GM23338 (cell line): ENCODE measurements at places on chromosomes 4 and X.

GRCh38 chr4:180525523-180526077, 1717.6 kb upstream of the TENM3 start:
- no peak for DNase-seq
- no peak overlapping the region for H3K4me3 ChIP-seq
- H3K27ac ChIP-seq, result no peak overlapping the region
- no peaks in the 10 kb centered on the region for H3K4me1 ChIP-seq

- H3K4me3 ChIP-seq, result no peak overlapping the region
- H3K27me3 ChIP-seq, result no peaks in the 10 kb centered on the region
- no peak overlapping the region for H3K27ac ChIP-seq
- no peaks in the 10 kb centered on the region for H3K36me3 ChIP-seq
Observed at GRCh38 chr4:162229670-162230069, 65.9 kb upstream of the FSTL5 start.

- no peaks in the 10 kb centered on the region for H3K27me3 ChIP-seq
- H3K4me3 ChIP-seq, result no peak overlapping the region
- H3K4me1 ChIP-seq, result peaks cover 12% of the 10 kb centered on the region
- no peaks in the 10 kb centered on the region; the same call in 1 of the 2 replicates for H3K36me3 ChIP-seq
- peak overlapping the region; percentile 32; the same call in 1 of the 2 replicates for H3K27ac ChIP-seq
- DNase-seq, result no peak
Observed at GRCh38 chr4:136505020-136505419, 1027.3 kb downstream of the PCDH18 start.

- DNase-seq, result no peak
- H3K27ac ChIP-seq, result no peak overlapping the region
- H3K36me3 ChIP-seq, result no peaks in the 10 kb centered on the region
- H3K27me3 ChIP-seq, result no peaks in the 10 kb centered on the region
- H3K4me1 ChIP-seq, result no peaks in the 10 kb centered on the region
Observed at GRCh38 chrX:55731826-55732225, 14.3 kb downstream of the RRAGB start.

DNA sequence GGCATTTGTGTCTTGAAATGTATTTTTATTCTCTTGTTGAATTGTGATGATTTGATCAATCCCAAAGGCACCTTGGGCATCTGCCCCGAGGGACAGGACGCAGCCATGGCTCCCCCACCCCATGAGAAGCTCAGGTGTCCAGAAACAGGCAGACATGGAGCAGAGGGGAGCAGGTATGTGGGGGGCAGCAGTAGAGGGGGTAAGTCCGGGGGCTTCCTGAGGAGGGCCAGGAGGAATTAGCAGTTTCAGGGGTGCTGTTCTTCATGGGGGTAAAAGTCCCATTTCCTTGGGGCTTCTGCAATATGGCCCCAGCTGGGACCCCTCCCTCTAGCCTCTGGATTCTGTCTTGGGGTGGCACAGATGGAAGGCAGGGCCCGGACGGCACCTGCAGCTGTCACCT, 67.0 kb upstream of the HMX1 start:
- no peak overlapping the region for H3K27ac ChIP-seq
- H3K27me3 ChIP-seq, result no peaks in the 10 kb centered on the region
- H3K4me3 ChIP-seq, result no peak overlapping the region
- no peaks in the 10 kb centered on the region for H3K36me3 ChIP-seq

- H3K36me3 ChIP-seq, result no peaks in the 10 kb centered on the region
- no peaks in the 10 kb centered on the region for H3K4me1 ChIP-seq
- H3K27me3 ChIP-seq, result no peaks in the 10 kb centered on the region
- no peak overlapping the region for H3K27ac ChIP-seq
- DNase-seq, result no peak
Observed at GRCh38 chr4:6516281-6516680, 43.9 kb upstream of the PPP2R2C start.

DNA sequence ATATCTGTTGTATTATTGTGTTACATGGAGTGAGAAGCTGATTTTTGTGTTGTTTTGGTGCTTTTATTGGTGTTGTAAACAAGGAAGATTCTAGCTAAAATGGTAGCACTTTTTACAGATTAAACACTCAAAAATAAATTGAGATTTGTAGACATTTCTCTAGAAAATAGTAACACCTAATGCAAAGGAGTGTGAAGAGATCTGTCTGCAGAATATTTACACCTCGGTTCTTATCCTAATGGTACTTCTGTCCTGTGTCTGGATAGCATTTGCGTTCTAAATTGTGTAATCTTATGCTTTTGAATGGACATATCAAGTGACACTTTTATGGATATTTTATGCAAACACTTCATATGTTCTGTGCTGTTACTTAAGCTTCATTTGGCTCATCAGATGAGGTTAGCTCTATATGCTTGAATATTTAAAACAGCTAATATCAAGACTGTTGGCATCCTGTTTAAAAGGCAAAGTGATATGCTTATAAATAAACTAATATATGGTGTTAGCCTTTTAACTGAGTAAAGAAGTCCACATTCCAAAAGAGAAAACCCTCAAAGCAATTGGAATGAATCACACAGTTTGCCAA, 6.0 kb downstream of the PCDH7 start:
- H3K36me3 ChIP-seq, result no peaks in the 10 kb centered on the region
- no peak for DNase-seq
- peaks cover 9% of the 10 kb centered on the region; the same call in 1 of the 2 replicates for H3K4me1 ChIP-seq

GRCh38 chrX:103554687-103555424, 30.5 kb upstream of the TCEAL4 start:
- DNase-seq, result peak; percentile 84
- no peak overlapping the region for H3K27ac ChIP-seq
- no peaks in the 10 kb centered on the region for H3K4me1 ChIP-seq
- no peaks in the 10 kb centered on the region for H3K36me3 ChIP-seq
- H3K27me3 ChIP-seq, result no peaks in the 10 kb centered on the region

DNA sequence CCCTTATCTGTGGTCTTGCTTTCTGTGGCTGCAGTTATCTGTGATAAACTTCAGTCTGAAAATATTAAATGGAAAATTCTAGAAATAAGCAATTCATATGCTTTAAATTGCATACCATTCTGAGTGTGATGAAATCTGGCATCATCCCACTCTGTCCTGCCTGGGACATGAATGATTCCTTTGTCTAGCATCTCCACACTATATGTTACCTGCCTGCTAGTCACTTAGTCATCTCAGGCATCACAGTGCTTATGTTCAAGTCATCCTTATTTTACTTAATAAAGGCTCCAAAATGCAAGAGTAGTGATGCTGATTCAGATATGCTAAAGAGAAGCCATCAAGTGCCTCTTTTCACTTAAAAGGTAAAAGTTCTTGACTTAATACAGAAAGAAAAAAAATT, 14.3 kb upstream of the RAB9B start:
- no peaks in the 10 kb centered on the region for H3K4me1 ChIP-seq
- H3K4me3 ChIP-seq, result no peak overlapping the region
- H3K36me3 ChIP-seq, result no peaks in the 10 kb centered on the region
- no peaks in the 10 kb centered on the region for H3K27me3 ChIP-seq
- no peak for DNase-seq

DNA sequence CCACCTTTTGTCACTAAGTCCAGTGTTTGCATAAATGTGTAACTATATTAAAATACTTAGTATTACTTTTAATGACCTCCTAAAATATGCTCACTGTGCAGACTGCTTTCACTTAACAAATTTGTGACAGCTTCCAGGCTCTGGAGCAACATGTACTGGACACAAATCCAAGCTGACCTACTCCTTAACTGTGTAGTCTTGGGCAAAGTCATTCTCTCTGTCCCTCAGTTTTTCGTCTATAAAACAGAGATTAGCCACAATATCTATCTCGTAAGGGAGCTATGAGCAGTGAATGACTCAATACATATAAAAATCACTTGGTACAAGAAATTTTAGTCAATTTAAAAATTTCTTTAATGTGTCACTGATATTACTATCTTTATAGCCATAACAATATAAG, 20.4 kb upstream of the RAB40A start:
- no peak for DNase-seq
- no peak overlapping the region for H3K27ac ChIP-seq
- no peaks in the 10 kb centered on the region for H3K4me1 ChIP-seq

DNA sequence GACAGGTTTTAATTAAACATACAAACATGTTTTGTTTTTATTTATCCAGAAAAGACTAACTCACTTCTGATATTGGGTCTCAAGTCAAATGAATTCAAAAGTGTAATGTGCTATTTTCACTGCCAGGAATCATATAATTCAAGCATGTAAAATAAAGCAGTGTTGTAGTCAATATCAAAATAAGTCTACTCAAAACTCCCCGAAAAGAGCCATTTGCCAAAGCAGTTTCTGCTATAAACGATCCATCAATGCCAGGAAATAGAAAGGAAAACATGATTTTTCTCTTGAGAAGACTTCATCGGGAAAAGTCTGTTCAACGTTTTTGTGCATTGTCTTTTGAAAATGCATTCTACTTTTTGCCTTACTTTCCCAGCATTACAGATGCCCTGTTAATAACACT, 633.3 kb downstream of the FAT4 start:
- no peak overlapping the region for H3K4me3 ChIP-seq
- no peaks in the 10 kb centered on the region; the same call in 1 of the 2 replicates for H3K4me1 ChIP-seq
- H3K36me3 ChIP-seq, result no peaks in the 10 kb centered on the region
- no peaks in the 10 kb centered on the region for H3K27me3 ChIP-seq

GRCh38 chrX:36445566-36445965, 526.0 kb downstream of the CFAP47 start:
- H3K27ac ChIP-seq, result no peak overlapping the region
- no peaks in the 10 kb centered on the region for H3K4me1 ChIP-seq
- H3K27me3 ChIP-seq, result no peaks in the 10 kb centered on the region
- H3K36me3 ChIP-seq, result no peaks in the 10 kb centered on the region
- no peak overlapping the region for H3K4me3 ChIP-seq
- no peak for DNase-seq

GRCh38 chr4:163542275-163542674, 47.8 kb downstream of the TMA16 start:
- no peak for DNase-seq
- peaks cover 7% of the 10 kb centered on the region; the same call in 1 of the 2 replicates for H3K4me1 ChIP-seq
- no peaks in the 10 kb centered on the region for H3K36me3 ChIP-seq

- no peak overlapping the region for H3K4me3 ChIP-seq
- H3K36me3 ChIP-seq, result no peaks in the 10 kb centered on the region
- H3K27ac ChIP-seq, result no peak overlapping the region
- DNase-seq, result no peak
- no peaks in the 10 kb centered on the region; the same call in 1 of the 2 replicates for H3K4me1 ChIP-seq
- no peaks in the 10 kb centered on the region for H3K27me3 ChIP-seq
Observed at GRCh38 chr4:127162741-127163140, 470.0 kb upstream of the INTU start.

DNA sequence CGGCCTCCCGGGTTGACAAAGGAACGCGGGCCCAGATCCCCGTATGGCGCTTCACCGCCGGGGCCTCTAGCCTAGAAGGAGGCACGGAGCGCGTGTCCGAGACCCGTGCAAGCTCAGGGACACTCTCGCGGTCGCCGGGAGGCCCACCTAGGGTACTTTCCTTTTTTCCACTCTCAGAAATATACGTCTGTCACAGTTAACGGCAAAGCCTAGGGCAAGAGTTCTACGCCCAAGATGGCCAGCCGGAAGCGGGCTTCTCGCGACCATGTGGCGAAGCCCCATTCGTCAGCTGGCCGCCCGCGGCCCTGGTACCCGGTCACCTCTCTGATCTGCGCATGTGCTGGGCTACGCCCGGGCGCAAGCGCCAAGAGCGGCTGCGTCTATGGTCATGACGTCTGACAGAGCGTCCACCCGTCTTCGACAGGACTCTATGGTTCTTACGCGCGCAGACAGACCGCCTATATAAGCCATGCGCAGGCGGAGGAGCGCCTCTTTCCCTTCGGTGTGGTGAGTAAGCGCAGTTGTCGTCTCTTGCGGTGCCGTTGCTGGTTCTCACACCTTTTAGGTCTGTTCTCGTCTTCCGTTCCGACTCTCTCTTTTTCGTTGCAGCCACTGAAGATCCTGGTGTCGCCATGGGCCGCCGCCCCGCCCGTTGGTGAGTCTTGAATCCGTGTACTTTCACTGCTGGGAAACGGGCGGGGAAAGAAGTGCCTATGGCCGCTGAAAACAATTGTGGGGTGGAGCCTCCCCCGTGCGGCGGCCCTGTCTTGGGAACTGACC, at the start of gene RPL10:
RPL10 (plus strand) TSS at position 490 of the 780 bp plus-strand sequence; CDS start at position 633, 143 bp downstream.
- peaks cover 6% of the 10 kb centered on the region; the same call in 1 of the 2 replicates for H3K4me1 ChIP-seq
- peak within 1 kb of the TSS; percentile 96 for H3K27ac ChIP-seq
- DNase-seq, result peak; percentile 89

- H3K4me3 ChIP-seq, result no peak overlapping the region
- no peak overlapping the region for H3K27ac ChIP-seq
- no peaks in the 10 kb centered on the region for H3K4me1 ChIP-seq
- no peaks in the 10 kb centered on the region for H3K27me3 ChIP-seq
- no peaks in the 10 kb centered on the region for H3K36me3 ChIP-seq
Observed at GRCh38 chr4:13133700-13134099, 350.4 kb downstream of the RAB28 start.

DNA sequence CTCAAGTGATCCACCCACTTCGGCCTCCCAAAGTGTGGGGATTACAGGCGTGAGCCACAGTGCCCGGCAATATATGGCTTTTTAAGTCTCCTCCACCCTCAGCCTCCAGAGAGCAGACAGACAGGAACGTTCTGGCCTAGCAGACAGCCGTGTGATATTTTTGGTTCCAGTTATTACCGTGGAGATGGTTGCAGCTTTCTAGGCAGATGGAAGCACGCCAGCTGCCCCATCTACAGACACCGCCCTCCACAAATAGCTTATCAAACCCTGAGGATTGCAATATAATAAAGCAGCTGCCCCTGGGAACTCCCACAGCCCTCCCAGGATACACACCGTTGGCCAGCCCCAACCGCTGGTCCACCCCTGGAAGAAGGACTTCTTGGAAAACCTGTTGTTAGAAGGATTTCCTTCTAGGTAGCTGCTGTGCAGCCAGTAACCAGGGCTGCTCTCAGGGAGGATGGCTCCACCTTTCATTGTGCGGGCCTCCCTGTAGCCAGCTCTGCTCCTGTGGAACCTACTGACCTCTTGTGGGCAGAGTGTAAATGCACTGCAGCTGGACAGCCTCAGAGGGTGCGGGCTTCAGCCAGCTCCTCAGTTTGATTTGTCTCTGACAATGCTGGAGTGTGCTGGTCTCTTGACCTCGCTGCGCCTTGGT, 44.0 kb downstream of the SLC25A5 start:
- no peak overlapping the region for H3K27ac ChIP-seq
- no peaks in the 10 kb centered on the region for H3K36me3 ChIP-seq
- H3K4me1 ChIP-seq, result no peaks in the 10 kb centered on the region
- no peak overlapping the region for H3K4me3 ChIP-seq
- H3K27me3 ChIP-seq, result no peaks in the 10 kb centered on the region

DNA sequence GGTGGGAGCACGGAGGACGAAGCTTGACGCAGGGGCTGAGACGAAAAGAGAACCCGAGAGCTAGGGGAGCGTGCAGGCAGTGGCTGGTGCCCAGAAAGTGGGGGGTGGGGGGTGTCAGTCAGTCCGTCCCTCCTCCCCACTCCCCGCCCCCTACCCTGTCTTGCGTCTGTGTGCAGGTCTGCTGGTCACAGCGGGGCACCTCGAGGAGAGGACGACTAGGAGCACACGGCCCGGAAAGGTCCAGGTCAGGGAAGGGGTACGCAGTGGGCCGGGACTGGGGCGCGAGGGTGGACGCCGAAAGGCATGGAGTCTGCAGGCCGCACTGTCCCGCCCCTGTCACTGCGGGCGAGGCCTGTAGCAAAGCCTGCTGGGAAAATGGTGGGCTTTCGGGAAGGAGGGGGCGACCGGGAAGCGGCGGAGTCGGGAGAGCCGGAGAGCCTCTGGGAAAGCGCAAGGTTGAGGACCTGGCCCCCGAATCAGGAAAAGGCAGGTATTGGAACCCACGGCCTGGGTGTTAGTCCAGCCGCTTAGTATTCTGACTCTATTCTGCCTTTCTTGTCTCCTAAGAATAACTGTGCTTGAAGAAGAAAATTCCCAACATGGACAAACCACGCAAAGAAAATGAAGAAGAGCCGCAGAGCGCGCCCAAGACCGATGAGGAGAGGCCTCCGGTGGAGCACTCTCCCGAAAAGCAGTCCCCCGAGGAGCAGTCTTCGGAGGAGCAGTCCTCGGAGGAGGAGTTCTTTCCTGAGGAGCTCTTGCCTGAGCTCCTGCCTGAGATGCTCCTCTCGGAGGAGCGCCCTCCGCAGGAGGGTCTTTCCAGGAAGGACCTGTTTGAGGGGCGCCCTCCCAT, 769 bp downstream of the TCEAL1 start:
- peak overlapping the region; percentile 64 for H3K27ac ChIP-seq
- DNase-seq, result peak; percentile 79
- H3K4me3 ChIP-seq, result peak overlapping the region; percentile 90
- H3K36me3 ChIP-seq, result no peaks in the 10 kb centered on the region
- peaks cover 4% of the 10 kb centered on the region; the same call in 1 of the 2 replicates for H3K4me1 ChIP-seq
